ENCODE measurements at places on chromosomes 5 and 9.

- no peak for DNase-seq
Measured at GRCh38 chr5:156815988-156816599, 34.0 kb upstream of the PPP1R2B start.

DNA sequence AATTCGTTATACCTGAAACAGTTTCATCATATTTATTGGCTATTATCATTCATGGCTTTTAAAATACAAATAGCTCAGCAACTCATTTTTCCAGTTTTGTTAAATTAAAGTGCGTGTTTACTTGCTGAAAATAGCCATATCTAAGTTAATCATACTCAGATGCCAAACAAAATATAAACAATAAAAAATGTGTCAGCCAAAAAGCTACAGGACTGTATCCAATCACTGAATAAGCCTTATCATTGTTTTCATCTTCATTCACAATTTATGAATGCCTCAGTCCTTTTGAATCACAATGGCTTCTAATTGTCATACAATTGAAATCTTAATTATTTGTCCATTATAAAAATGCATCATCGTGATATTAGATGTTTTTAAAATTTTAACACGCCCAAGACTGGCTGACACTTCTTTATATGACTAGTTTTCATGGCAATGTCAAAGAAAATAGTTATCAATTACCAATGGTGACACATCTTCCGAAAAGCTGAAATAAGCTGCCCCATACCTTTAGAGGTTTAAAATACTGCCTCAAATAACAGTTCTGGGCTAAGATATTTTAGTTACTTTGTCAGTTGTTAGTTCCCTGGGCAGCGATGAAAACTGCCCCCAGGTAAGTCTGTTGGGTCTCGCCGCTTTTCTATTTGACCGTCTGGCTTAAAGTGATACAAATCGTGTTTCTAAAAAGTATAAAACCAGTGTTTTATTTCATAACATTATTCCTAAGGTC is 1.8 kb downstream of the NFIB start:
- DNase-seq: no peak

DNA sequence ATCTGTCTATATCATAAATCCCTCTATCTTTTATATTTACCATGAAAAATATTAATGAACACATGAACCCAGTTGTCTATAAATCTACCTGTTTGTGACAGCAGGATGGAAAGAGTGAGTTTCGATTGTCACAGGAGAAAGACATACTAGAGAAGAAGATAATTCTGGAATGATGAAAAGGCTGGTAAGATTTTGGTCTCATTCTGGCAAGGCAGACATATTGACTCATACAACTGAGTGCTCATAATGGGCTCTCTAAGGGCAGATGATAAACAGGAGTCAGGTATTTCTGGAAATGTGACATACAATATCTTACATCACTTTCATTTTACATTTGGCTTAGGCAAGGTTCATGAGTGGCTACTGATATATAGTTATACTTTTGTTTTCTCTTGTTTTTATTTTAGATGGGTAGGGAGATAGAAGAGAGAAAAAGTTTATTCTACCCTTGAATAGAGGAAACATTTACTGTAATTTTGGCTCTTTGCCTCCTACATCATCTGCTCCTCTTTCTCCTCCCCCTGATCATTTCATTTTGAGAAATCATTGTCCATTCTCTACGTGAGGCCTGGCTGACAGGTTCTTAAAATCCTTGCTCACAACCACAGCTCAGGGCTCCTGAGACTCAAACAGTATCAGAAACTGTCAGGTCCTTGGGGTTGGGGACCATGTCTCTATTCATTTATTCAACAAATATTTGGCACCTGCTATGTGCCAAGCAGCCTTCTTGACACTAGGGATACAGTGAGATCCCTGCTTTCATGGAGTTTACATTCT is 14.4 kb downstream of the ELOVL7 start:
- DNase-seq: no peak

DNA sequence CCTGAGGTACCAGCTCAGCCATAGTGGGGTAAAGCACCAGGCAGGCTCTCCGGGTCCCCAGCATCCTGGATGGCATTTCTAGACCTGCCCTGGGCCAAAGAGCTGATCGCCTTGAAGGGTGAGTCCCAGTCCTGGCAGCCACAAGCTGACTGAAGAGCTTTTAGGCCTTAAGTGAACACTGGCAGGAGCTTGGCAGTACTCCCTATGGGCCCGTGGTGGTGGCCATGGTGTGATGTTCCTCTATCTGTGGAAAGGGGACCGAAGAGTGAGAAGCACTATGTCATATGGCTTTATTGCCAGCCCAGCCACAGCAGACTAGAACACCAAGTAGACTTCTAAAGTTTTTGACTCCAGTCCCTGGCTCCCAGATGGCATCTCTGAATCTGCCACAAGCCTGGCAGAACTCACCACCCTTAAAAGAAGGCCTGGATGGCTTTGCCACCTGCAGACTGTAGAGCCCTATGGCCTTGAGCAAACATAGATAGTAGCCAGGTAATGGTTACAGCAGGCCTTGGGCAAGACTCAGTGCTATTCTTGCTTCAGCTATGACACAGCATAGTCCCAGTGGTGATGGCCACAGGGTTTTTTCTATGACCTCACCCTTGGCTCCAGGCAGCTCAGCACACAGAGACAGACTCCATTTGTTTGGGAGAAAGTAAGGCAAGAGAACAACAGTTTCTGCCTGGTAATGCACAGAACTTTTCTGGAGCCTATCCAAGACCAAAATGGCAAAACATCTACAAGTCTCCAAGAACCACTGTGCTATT is 801.5 kb upstream of the DMAC1 start:
- no peak for DNase-seq

DNA sequence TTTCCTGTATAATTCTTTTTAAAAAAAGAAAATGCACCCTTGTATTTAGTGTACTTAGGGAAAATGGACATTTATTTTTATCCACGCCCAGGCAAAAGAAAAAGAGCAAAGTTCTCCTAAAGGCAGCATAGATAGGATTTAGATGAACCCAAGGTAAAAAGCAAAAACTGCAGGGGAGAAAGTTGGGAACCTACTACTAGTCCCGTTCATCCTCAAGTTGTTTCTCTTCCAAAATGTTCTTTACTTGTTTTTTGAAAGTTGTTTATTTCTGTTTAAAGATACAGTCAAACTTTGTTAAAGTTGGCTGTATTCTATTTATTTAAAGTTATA is 9.8 kb downstream of the RUSC2 start:
- no peak for DNase-seq

- peak; percentile 20 for DNase-seq
Measured at GRCh38 chr9:89606049-89606623, 1.3 kb downstream of the GADD45G start.
